NCI-H1092 (cell line): ENCODE measurements at places on chromosomes 7 and 10.

DNA sequence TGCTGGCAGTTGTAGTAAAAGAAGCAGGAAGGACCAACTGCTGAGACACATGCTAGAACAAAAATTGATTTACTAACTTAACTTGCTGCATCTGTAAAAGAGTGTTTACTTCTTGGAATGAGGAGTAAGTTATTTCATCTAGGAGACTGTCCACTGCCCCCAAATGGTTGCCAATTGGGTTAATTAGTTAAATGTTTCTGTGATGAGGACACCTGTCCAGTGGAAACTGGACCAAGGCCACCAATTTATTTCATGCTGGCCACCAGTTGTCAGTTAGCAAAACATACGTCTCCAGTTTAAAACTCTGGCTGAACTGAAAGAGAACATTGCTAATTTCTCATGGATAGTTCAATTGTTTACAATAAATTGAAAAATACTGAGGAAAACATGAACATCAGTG lies 191.7 kb downstream of the PPP1R9A start:
- DNase-seq = no peak

DNA sequence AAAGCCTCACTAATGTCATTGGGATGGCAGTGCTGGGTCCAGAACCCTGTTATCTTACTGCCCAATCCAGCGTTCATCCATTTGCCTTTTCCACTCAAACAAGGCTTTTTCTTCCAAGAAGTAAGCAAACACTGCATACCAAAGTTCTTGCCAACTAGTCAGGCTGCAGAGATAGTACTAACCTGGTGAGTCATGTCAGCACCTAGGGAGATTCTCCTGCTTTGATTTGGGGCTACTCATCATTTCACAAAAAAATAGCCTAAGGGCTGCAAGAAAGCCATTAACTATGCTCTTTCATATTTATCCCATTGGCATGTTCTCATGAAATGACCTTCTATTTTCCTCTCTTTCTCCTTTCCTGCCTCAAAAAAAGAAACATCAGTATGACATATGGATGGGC lies 142.6 kb downstream of the TWIST1 start:
- no peak for DNase-seq

DNA sequence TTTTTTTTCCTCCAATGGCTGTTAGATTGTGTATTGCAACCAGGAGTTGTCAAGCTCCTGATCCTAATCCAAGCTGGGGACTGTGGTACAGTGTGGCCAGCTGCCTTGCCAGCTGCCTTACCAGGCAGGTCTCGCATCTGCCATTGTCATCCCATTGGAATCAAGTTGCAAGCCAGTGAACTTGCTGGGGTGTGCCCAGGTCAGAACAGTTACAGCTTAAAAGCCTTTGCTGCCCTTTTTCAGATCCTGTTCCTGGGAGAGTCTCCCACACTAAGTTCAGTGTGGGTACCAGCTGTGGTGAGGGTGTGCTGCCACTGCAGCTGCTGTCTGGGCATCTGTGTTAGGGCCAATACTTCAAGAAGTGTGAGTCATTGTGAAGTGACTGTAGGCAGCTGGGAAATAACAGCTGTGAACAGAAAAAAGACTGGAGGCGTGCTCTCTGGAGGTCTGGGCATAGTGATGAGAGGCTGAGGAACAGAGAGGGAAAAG lies 72.8 kb downstream of the CCNY start:
- DNase-seq = no peak

- DNase-seq = no peak
Observed at GRCh38 chr10:100238429-100238828, 9.0 kb upstream of the CHUK start.

DNA sequence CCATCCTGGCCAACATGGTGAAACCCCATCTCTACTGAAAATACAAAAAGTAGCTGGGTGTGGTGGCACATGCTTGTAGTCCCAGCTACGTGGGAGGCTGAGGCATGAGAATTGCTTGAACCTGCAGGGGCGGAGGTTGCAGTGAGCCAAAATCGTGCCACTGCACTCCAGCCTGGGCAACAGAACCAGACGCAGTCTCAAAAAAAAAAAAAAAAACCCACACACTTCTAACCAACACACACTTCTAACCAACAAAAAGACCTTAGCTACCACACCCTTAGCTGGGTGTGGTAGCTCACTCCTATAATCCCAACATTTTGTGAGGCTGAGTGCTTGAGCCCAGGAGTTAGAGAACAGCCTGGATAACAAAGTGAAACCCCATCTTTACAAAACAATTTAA lies 33.9 kb upstream of the SPOCK2 start:
- no peak for DNase-seq

GRCh38 chr10:101710059-101710695 lies 15.2 kb upstream of the FBXW4 start:
- no peak for DNase-seq

GRCh38 chr7:158272091-158272490 lies 315.5 kb downstream of the PTPRN2 start:
- DNase-seq = no peak

GRCh38 chr10:131948501-131948900 lies 33.2 kb downstream of the BNIP3 start:
- no peak for DNase-seq

DNA sequence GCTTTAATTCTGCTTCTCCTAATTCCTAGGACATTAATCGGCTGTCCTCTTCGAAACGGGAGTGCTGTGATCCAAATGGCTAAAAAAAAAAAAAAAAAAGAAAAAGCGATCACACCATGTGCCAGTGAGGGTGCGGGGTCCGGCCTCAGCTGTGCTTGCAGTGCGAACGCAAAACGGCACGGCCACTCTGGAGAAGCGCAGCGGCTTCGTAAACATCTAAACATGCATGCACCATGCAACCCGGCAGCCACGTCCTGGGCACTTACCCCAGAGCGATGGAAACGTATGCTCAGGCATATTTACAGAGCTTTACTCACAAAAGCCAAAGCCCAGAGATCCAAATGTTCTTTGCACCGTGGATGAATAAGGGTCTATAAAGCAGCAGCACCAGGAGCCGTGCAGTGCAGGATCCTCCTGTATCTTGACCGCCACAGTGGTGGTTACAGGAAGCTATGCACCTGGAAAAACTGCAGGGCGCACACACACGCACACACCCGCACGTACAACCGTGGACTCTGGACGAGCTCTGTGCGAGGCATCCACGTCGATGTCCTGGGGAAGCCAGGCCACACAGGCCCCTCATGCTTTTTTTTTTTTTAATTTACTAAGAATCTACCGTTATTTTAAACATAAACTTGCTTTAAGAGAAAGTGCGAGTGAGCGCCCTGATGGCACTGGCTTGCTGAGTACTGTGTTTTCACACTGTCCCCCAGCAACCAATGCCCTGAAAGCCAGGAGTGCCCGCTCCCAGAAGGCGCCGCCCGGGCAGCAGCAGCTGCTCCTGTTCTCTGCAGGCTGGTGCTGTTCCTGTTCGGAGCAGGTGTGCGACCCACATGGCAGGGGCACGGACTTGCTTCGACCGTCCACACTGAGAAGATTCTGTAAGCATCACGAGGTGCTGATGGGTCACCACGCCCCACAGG lies 25.0 kb downstream of the GPER1 start:
- DNase-seq = no peak

- DNase-seq = no peak
Observed at GRCh38 chr10:11776080-11776479, 33.9 kb downstream of the ECHDC3 start.

- DNase-seq = no peak
Observed at GRCh38 chr7:159108491-159108890, 36.2 kb downstream of the VIPR2 start.

- DNase-seq = no peak
Observed at GRCh38 chr7:116162992-116163391, 47.3 kb upstream of the TES start.
